NCI-H460 (cell line): ENCODE measurements at places on chromosomes 6 and 20. TPM values are rescaled to one million over a fixed set of nuclear protein-coding genes. Genes with fewer than 3 reads are reported as not detected.

DNA sequence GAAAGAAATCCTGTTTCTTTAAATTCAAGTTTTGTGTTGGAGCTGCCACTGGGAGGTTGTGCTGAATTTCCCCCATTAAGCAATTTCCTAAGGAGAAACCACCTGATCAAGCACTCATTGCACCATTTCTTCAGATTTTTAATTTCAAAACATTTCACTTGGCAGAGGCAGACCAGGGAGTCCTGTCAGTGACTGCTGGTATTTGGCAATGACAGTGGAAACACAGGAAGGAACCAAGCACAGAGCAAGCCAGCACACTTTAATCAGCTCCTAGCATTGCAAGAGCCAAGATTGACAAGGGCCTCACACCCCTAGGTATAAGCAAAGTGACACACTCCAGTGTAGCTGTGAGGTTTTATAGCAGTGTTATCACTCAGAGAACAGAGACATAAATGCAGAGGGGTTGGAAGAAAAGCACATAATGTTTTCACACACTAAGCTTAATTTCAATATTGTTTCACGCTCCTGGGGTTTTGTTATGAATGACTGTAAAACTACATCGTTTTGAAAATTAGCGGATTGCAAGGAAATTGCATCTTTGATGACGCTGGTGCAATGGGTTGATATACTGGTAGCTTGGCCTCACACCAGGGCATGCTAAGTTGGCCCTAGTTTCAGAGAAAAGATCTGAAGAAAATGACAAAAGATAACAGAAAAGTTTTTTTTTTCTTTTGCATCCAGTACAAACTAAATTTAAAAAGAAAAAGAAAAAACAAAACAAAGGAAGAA is 768.4 kb downstream of the TFAP2A start:
- no peak for DNase-seq

Gene HSPA1L
- total RNA-seq: 0.82 and 1.0 TPM in 2 replicates

Gene FOXF2
- 16.4 and 17.3 TPM in 2 replicates for total RNA-seq

Gene MATN4
- total RNA-seq: not detected in 2 replicates

DNA sequence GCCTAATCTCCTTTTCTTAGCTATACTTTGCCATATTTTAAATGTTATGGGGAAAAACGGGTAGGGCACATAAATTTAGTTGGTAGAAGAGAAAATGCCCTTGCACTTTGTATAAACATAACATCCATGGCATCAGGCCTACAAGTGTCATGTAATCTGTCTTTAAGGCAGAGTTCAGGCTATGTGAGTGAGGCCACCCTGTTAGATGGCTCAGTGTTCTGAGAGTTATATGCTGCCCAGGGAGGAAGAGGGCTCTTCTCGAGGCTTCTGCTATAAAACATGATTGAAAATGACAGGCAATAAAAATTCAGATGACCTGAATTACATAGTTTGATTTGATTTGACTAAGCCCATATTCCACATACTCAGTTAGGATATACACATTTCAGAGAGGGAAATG is 553.6 kb upstream of the MAP3K7 start:
- DNase-seq: no peak

DNA sequence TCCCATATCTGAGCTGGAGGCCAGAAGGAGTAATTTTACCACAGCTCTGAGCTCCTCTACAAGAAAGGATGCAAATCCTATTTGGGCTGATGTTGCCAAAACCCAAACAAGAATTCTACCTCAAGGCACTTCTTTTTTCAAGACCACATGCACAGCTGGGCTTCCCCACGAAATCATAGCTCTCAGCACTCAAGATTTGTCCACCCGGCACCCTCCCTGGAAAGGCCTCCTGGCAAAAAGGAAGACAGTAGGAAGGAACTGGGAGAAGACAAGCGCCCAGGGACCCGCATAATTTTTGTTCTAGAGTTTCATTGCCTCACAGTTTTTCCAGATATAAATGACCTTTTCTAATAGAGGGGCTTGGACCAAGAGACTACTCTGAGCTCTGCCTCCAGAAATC is 90.5 kb downstream of the BANF2 start:
- no peak for DNase-seq

DNA sequence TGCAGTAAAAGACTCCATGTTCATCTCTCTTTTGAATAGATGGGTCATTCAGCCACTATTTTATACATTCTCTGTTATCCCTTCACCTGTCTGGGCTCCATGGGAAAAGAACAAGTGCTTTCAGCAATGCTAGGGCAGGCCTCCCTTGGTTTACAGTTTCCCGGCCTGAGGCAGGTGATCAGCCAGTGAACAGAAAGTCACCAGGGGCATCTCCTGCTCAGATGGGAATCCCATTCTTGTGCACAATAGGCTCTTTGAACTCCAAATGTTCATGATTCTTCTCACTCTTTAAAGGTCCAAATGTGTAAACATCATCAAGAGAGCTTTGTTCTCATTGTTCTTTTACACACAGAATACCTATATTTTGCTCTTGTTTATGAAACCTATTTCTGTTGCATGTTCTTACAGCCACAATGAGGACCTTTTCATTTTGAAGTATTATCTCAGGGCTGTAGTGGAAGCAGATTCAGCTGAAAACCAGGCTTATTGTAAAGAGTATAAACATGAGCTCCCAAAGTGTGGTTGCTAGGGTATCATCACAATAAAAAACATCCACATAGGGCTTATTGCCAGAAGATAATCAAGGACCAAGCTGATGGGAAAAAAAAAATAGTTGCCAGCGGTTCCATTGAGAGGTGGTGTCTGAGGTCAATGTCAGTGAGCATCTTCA is 267.1 kb upstream of the SGK1 start:
- DNase-seq: no peak

- no peak for DNase-seq
Observed at GRCh38 chr20:35547329-35547728, 5.5 kb downstream of the ERGIC3 start.

DNA sequence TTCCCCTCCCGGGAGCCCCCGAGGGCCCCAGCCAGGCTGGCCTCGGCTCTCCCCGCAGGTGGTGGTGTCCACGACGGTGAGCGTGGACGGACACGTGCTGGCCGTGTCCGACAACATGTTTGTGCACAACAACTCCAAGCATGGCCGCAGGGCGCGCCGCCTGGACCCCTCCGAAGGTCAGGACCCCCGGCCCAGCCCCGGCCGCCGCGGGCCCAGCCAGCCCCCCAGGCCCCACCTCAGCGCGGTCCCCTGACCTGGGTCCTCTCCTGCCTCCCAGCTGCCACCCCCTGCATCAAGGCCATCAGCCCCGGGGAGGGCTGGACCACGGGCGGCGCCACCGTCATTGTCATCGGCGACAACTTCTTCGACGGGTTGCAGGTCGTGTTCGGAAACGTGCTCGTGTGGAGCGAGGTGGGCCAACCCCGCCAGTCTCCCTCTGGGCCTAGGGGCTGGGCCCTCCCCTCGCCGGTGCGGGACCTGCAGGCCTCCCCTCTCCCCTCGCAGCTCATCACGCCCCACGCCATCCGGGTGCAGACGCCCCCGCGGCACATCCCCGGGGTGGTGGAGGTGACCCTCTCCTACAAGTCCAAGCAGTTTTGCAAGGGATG is 51.0 kb downstream of the CPXM1 start:
- DNase-seq: no peak

- DNase-seq: no peak
Observed at GRCh38 chr6:114062199-114062598, 91.3 kb upstream of the HDAC2 start.

Gene KHDC1
- 1.5 and 2.8 TPM in 2 replicates for total RNA-seq

Gene AIF1
- not detected in 2 replicates for total RNA-seq

DNA sequence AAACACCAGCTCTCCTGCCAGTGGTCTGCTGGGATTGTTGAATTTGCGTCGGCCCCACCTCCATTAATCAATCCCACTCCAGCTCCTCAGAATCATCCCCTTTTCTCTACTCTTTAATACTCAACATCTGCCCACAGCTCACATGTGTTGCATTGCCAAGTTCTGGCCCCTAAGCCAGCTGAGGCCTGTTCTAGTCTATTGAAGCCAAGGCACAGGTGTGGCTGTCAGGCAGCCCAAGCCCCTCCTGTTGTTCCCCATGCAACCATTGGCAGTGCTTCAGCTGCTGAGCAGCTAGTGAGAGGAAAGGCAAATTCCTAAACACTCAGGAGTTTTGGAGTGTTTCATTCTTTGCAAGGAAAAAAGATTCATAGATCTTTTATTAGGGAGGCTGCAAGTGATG is 128.0 kb upstream of the NT5E start:
- DNase-seq: no peak

GRCh38 chr20:1632178-1632577 is 12.4 kb upstream of the SIRPB1 start:
- DNase-seq: no peak

DNA sequence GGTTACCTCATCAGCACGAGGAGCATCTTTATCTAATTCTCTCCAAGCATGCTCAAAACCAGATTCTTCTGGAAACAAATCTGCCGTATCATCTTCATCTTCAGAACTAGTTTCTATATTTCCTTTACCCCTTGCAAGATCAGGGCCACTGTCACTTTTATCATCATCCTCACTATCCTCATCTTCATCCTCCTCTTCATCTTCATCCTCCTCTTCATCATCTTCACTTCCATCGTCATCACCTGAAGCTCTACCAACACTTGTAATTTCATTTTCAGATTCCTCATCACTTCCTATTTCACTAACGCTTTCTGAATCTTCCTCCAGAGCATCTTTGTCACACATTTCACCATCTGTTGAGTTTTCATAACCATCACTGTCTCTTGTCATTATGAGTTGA is 8.9 kb downstream of the ESF1 start:
- no peak for DNase-seq
